ENCODE measurements at places on chromosomes 12 and 14.

DNA sequence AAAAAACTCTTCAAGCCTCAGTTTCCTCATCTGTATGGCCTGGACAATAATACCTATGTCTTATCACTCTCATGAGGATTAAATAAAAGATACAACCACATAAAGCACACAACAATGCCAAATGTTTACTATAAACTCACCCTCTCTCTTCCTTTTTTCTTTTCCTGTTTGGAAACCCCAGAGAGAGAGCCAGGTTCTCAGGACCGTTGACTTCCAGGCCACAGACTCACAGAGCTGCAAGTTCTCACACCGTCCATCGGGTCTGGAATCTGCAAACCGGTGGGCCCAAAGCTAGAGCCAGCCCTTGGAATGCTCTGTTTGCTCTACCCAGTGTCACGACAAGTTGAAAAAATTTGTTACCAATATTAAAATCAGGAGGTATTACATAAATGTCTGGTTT lies 4.6 kb upstream of the CD4 start:
- DNase-seq, result no peak

- DNase-seq, result no peak
Measured at GRCh38 chr12:68310370-68310769, 21.8 kb downstream of the MDM1 start.

GRCh38 chr12:121513464-121514183 lies 67.2 kb downstream of the KDM2B start:
- DNase-seq, result peak; percentile 96

DNA sequence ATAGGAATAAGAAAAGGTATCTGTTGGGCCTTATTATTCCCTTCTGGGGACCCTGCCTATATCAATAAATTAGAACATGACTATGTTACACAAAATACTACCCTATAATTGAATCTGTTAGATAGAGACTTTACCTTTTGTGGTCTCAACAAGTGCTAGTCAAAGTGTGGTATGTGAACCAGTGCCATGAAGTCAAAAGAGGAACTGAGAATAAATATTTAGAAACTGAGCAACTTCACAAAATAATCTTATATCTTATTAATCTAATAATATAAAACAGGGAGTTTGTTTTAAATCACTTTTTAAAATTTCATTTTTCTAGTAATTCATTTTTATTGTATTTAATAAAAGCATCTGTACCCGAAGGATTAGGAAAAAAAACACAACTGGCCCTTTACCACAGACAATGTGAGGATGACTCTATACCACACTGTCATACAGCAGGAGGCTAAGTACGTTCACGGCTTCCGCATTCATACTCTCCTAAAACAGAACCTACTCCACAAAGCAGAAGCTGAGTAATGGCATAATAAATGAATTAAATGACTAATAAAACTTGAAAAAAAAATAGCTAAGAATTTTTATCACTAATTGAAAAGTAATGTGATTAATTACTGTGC lies 42.1 kb downstream of the SEC23A start:
- no peak for DNase-seq

DNA sequence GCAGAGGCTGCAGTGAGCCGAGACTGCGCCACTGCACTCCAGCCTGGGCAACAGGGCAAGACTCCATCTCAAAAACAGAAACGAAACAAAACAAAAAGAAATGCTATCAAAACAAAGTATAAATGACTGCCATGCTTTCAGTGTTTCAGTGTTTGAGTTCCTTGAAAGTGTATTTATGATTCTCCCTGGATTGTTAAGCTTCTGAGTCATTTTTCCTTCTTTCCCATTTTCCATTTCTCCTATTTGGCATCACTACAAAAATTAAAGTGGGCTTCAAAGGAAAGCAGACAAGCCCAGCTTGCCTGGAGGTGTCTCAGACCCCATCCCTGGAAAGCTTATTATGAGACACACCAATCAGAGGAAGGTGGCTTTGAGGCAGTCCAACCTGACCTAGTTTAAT lies 35.1 kb downstream of the NIN start:
- no peak for DNase-seq

GRCh38 chr14:104109731-104110361 lies 24.3 kb downstream of the ASPG start:
- no peak for DNase-seq

GRCh38 chr12:123041042-123041531 lies 60.6 kb downstream of the ARL6IP4 start:
- DNase-seq, result no peak
